Right hindlimb (tissue), 1 donor: ENCODE measurements at places on chromosomes 7 and 10.

DNA sequence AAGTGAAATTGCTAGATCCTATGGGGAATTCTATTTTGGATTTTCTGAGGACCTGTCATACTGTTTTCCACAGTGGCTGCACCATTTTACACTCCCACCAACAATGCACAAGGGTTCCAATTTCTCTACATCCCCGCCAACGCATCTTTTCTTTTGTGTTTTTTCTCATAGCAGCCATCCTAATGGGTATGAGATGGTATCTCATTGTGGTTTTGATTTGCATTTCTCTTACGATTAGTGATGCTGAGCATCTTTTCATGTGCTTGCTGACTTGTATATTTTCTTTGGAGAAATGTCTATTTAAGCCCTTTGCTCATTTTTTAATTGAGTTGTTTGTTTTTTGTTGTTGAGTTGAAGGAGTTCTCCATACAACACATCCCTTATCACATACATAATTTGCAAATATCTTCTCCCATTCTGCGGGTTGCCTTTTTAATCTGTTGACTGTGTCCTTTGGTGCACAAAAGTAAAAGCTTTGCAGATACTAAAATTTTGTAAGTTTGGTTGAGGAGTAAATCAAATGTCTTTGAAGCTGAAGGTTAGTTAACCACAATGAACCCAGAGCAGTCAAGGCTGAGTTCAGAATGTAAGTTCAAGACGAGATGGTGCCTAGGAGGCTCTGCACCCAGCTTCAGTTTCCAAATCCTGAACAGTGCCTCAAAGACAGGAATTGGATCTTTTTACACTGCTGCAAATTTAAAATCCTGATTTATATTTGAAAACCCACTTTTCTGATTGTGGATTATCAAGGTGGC lies 195.4 kb downstream of the COBL start:
- no peak for DNase-seq

- DNase-seq: no peak
Measured at GRCh38 chr10:61941202-61941681, 39.7 kb downstream of the ARID5B start.

DNA sequence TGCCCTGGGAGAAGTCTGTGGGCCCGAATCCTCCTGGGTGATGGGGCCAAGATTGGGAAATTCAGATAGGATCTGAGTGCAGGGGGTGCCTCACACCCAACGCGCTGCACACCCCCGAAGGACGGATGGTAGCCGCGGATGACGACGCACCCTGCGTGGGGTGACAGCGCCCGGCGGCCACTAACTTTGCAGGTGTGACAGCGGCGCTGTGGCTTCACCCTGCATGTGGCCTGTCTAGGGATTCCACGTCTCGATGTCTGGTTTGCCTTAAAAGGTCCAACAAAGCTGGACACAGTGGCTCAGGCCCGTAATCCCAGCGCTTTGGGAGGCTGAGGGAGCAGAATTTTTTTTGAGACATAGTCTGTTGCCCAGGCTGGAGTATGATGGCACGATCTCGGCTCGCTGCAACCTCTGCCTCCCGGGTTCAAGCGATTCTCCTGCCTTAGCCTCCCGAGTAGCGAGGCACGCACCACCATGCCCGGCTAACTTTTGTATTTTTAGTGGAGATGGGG lies 18.6 kb downstream of the ADAP1 start:
- DNase-seq: no peak

DNA sequence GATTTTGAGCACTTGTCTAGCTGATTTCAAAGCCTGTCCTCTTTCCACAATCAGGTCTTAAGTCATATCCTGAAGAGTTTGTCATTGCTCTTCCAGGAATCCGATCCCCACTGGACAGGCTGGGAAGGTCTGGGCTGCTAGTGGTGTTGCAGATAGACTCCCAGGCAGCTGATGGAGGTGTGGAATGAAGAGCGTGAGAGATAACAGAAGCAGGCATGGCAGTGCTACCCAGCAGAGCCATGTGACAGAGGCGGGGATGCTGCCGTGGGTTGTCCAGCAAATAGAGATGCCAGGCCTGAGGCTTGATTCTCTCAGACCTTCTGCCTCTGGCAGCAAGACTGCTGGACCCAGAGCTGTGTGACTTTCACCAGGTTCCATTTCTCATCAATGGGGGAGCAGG lies 116.5 kb upstream of the EEPD1 start:
- DNase-seq: no peak

GRCh38 chr10:76916536-76916935 lies 721.1 kb downstream of the KCNMA1 start:
- no peak for DNase-seq

DNA sequence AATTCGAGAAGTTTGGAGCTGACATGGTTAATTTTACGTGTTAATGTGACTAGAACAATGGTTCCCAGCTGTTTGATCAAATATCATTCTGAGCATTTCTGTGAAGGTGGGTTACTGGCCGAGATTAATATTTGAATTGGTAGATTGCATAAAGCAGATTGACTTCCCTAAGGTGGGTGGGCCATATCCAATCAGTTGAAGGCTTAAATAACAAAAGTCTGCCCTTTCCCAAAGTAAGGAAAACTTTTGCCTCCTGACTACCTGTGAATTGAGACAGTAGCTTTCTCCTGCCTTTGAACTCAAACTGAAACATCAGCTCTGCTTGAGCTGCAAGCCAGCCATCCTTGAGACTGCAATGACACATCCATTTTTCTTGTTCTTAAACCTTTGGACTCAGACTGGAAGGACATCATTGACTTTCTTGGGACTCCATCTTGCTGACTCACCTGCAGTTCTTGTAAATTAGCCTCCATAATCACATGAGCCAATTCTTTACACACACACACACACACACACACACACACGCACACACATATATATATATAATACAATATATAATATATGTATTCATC lies 63.1 kb upstream of the LRRTM3 start:
- DNase-seq: no peak

GRCh38 chr7:72466797-72467196 lies 54.7 kb upstream of the CALN1 start:
- DNase-seq: no peak
